Right kidney (tissue), 9 donors: ENCODE measurements at places on chromosomes 4 and X.
A peak's percentile ranks its signal among the peaks of the same experiment; 100 is the strongest.

DNA sequence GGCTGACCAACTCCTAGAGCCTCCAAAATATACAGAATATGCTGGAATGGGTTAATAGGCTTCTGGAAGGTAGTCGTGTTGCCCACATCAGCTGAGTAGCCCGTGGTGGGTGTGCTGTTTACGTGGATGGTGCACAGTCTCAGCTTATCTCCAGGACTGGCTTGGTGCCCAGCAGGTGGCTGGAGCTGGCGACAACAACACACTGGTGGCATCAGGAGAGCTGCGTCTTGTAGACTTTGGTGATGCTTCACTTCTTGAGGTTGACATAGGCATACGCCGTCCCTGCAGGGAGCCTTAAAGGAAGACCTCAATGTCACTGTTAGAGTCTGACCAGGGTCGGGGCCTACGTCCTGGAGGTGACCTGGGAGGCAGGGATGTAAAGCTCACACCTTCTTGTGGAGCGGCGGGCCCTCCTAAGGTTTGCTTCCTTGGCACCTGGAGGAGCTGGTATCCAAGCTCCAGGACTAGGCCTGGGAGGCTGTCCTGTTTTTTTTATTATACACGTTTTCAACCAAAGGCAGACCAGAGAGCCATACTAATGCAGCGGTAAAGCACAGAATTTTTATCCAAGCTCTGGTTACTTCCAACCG, 26.5 kb upstream of the RBMX start:
- no peak for DNase-seq

DNA sequence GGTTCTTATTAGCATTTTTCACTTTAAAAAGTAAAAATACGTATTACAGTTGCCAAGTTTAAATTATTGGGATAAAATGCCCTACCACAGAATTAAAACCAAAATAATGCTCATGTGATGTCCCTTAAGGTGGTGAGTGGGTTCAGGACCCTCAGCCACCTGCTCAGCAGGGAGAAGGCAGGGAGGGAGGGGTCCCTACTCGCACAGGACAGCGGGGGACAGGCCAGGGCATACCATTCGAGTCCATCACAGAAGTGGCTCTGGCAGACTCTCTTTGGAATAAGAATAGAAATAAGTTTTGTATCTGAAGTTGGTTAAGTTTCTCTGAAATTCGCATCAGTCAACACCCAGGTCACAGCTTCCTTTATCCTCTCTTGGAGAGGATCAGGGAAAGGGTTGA, 37.7 kb downstream of the NOP14 start:
- no peak for DNase-seq

DNA sequence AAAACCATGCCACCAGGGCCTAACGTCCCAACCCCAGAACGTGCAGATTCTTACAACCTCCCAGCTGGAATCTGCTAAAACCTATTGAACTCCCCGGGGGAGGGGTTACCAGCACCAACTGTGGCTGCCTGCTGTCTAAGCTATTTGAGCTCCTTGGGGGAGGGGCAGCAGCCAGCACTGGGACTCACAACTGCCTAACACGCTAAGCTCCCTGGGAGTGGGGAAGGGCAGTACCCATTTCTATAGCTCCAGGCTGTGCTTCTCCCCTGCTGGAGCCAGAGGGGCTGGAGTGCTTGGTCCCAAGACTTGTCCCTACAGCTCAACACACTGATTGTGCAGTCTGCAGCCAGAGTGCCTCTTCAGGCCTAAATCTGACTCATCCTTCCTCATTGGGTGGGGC, 459.8 kb upstream of the FGF16 start:
- no peak for DNase-seq

GRCh38 chr4:53196882-53197771, 168.7 kb downstream of the SCFD2 start:
- peak; percentile 49 for DNase-seq

DNA sequence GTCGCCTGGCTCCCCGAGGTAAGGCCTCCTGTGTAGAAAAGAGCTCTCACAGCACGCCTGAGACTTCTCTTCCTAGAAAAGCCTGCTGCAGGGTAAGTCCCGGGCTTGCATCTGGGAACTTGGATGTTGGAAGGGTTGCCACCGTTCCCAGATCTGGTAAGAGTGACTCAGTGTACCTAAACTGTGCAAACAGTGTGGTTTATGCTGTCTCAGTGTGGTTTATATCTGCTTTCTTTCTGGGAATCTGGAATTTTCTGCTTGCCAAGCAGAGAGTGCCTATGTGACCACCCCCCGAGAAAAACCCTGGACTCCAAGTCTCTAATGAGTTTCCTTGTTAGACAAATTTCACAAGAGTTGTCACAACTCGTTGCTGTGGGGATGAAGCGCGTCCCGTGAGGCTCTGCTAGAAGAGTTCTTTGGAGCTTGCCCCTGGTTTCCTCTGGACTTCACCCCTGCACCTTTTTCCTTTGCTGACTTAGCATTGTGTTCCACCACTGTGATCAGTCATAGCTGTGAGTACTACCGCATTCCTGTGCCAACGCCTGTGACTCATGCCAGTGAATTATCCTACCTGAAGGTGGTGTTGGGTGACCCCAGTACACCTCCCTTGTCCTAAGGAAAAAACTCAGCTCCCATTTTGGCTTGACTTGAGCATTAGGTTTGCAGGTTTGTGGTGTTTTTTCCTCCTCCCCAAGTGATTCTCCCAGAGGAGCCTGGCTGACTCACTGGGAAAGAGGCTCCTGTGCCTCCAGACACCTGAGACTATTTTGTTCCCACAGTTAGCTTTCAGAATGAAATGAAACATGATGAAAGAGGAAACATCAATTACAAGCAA, 14.5 kb downstream of the SLC2A9 start:
- peak; percentile 37 for DNase-seq

DNA sequence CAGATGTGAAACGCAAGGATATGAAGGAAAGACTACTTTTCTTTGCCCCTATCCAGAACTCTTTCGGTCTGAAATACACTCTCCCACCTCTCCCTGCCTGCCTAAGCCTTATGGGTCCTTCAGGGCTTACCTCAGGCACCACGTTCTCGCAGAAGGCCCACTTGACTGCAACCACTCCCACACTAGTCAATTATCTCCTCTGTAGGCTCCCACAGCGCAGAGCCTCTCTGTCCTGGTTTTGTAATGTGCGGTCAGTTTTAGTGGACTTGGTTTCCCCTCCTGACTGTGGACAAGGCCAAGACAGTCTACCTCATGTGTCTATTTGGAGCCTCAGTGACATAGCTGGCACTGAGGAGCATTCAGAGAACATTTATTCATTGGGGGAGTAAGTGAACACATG, 11.1 kb downstream of the CNGA2 start:
- DNase-seq: no peak

GRCh38 chr4:91829531-91829930, 474.2 kb upstream of the GRID2 start:
- no peak for DNase-seq

GRCh38 chr4:38390969-38391545, 272.9 kb upstream of the KLF3 start:
- DNase-seq: no peak

- peak; percentile 2 for DNase-seq
Observed at GRCh38 chr4:76028350-76028765, 5.1 kb upstream of the CXCL10 start.

DNA sequence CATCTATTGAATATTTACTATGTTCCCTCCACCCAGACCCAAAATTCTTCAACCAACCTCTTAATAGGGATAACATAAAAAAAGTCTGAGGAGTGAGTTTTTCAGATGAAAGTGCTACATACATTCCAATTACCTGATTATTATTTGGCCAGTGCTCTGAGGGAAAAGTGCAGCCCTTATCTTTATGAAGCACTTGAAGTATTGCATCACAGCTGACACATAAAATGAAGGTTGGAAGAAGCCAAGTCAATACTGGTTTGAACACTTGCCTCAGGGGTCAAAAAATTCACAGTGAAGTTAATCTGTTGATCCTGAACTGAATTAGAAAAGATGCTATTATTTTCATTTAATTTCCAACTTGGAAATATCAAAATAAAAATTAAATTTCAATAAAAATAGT, 498.9 kb downstream of the INPP4B start:
- no peak for DNase-seq

DNA sequence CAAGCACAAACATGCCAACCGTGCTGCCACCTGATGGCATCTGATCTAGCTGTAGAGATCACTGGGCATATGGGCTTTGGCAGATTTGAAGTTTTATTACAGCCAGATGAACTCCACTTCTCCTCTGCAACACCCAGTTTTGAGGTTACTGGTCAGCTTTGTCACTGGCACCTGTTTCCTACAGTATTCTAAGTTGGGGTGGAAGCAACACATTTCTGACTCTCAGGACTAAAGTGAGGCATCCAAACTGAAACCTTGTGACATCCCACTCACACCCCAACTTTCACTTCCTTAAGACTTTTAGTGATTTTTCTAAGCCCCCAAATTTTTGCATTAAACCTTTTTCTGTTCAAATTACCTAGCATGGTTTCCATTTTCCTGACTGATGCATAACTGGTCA, 115.1 kb upstream of the PCDH18 start:
- DNase-seq: no peak

- no peak for DNase-seq
Observed at GRCh38 chrX:103779141-103779789, 2.6 kb downstream of the PLP1 start.

DNA sequence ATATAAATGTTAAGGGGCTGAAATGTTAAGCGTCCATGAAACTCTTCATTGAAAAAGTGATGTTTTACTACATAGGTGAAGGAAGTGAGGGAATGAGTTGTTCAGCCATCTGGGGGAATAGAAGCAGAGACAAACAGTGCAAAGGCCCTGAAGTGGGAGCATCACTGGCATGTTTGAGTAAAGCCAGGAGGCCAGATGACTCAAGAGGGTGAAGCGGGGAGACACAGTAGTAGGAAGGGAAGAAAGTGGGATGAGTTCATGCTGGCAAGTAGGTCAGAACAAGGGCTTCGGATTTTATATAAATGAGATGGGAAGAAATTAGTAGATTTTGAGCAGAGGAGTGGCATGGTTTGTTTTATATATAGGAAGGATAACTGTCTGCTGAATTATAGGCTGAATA, 112.5 kb upstream of the MAP9 start:
- DNase-seq: no peak

DNA sequence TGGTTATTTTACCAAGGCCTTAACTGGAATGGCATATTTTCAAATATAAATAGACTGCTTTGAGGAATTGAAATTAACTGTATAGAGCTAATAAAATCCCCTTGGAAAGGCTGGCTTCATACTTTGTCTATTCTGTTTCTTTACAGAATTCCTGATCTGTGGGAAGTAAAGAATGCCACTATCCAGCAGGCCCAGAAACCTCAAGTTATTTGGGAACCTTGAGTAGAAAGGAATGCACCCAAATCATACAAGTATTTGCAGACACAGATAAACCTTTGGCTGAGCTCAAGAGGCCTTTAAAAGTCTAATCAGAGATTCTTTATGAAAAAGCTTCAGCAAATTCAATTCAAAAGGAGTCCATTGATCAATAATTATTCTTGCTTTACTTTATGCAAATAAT, 975.7 kb upstream of the PABPC4L start:
- no peak for DNase-seq

DNA sequence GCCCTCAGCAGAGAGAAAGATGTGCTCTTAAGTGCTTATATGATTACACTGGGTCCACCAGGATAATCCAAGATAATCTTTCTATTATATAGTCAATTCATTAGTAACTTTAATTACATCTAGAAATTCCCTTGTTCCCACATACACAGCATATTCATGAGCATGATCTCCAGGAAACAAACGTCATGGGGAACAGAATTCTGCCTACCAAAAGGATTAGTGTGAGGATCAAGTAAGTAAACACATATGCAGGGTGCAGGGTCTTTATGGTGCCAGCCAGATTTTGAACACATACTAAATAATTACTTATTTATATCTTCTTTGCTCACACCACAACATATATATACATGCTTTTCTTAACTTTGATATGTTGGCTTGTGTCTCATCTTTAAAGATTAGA, 169.1 kb downstream of the KCTD8 start:
- DNase-seq: no peak

DNA sequence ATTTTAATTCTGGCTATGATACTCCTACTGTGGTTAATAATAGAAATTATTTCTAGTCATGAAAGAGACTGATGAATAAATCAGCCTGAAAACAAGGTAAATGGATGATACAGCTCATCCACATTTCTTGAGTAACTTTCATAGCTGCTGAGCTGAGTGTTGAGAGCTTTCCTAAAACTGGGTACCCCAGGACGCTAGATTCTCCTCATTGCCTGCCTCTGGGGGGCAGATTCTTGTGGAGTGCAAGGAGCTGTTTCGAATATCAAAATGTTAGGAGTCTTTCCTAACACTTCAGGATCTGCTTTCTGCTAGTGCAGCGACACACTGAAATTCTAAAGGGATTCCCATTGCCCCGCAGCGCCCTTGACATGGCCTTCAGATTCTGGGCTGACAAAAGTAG, 2.1 kb downstream of the MND1 start:
- DNase-seq: no peak

- no peak for DNase-seq
Observed at GRCh38 chr4:4871573-4872313, 12.3 kb downstream of the MSX1 start.

DNA sequence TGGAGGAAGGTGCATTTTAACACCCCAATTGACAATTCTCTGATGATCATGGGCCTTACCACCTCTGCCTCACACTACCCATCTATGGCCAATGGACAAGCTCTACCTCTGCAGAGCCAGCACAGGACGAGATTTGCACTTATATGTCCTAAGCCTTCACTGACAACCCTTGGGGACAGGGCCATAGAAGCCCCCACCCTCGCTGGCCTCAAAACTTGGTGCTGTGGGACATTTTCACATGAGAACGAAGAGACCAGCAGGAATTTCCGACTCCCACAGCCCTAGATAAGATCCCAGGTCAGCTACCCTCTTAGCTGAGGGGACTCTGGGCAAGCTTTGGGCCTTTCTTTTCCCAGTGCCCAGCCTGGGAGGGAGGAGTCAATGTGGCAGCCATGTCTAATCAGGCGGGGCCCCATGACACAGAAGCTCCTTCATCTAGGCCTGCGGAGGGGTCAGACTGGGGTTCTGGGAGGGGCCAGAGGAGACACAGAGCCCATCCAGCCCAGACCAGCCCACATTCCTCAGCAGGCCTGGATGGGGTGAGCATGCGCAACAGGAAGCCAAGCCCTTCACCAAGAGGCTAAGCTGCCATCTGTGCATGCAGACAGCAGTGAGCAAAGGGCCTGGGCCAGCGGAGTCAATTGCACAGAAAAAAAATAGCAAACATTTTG, 12.1 kb downstream of the PJA1 start:
- DNase-seq: no peak

DNA sequence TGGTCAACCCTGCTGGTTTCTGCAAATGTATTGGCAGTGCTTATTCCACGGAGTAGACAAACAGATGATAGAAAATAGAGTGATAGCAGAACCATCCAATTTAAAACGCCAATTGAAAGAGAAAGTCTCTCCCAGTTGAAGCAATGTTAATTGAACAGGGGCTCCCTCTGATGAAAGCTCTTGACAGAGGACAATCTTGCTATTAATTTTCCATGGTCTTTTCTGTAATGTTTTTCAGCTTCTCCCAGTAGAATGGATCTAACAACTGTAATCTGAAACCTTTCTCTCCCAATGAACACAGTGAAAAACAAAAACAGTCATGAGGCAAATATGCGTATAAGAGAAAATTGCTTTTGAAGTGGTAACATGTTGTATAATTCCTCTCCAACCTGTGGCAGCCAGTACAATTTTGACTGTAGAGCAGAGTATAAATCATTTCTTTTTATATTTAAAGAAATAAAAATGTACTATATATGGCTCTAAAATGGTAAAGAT, 225.1 kb upstream of the GALNTL6 start:
- DNase-seq: no peak
